ENCODE measurements at places on chromosomes 4 and X.

GRCh38 chr4:184420402-184420801 is 53.9 kb downstream of the IRF2 start:
- DNase-seq = no peak

DNA sequence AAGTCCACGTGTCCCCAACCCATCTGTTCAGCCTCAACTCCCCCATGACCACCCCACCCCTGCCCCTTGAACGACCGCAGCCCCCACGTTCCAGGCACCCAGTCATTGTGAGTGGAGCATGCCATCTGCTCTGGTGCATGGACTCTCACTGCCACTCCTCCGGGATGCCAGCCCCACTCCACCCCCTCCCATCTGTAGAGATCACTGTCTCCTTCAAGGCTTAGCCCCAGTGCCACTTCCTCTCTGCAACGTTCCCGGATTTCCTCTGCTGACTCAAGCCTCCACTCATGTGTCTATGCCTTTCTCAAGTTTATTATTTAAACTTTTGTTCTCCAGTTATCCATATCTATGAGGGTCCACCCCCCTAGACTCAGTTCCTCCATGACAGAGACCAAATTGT is 54.0 kb downstream of the MAML3 start:
- DNase-seq = no peak

DNA sequence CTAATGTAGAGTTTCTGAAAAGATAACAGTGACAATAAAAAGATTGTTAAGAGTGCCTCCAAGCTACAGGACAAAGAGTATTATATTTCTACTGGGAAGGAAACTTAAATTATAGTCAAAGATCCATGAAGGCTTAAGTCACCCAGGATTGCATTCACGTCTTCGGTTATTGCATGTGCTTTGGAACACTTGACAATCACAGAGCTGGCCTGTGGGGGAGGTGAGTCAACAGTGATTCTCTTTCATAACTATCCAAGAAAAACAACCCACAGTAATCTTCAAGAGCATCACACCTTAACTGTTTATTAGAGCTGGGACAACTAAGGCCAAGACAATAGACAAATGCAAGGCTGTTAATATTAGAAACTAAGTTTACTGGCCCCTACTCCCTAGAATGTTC is 40.3 kb downstream of the PDGFC start:
- DNase-seq = no peak

DNA sequence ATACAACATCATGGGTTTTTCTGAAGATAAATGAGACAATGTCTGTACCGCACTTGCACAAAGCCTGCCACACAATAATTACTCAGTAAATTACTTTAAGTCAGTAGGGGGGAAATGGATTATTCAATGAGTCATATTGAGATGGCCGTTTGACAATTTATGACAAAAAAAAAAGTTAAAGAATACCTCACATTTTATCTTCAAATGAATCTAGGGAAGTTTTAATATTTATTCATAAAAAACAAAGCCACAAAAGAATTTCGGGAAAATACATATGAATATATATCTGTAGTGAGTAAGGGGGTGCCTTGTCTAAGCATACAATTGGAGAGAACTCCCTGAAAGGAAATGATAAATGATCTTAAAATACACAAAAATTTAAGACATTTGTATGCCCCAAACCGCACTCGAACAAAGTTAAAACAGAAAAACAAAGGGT is 197.0 kb upstream of the SLC7A11 start:
- DNase-seq = no peak

DNA sequence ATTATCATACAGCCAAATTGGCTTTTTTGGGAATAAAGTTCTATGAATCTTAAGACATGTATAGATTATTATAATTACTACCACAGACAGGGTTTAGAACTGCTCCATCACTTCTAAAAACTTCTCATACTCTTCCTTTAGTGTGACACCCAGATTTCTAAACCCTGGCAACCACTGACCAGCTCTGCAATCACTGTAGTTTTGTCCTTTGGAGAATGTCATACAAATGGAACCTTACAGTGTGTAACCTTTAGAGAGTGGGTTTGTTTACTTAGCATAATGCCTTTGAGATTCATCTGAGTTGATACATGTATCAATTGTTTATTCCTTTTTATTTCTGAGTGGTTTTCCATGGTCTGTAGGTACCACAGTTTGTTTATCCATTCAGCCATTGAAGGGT is 95.0 kb downstream of the TMEM164 start:
- DNase-seq = no peak

DNA sequence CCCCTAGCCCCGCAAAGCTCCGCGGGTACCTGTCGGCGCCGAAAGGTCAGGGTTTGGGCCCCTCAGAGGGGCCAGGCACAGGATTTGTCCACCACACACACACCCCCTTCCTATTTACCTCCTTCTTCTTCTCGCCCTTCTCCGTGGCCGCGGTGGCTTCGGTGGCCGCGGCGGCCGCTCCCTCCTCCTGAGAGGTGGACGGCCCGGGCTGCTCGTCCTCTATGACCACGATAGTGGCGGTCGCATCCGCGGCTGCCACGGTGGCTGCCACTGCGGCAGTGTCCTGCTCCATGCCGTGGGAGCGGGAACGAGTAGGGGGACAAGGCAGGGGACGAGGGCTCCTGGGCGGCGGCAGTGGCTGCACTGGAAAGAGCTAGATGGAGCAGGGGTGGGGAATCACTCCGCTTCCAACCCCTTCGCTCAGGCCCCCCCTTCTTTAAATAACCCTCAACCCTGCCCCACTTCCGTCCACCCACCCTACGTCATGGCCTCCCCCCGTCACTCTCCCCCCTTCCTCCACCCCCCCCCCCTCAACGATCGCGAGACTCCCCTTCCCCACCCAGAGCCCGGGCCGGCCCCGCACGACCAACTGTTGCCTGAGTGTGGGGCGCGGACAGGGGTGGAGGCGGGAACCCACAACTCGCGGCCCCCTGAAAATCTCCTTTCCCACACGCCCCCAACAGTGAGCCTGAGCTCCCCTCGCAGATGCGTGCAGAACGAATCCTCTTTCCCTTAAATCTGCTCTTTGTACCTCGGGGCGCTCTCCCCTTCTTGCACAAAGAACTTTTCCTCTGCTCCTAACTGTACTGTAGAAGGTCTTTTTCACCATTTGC is at the start of gene SMARCA1:
Gene SMARCA1, minus strand, starts transcription at position 412 of the 833 bp plus-strand sequence. Its CDS starts 120 bp downstream, at position 292.
- no peak for DNase-seq

- peak; percentile 69 for DNase-seq
These were observed 41.1 kb upstream of the WDR1 start for GRCh38 chr4:10157478-10158332.

All from NT2/D1 (cell line).